ENCODE measurements at places on chromosomes 16 and 17.

- peak; percentile 79 for DNase-seq
These were observed 18.6 kb downstream of the COG7 start for GRCh38 chr16:23434380-23434779.

GRCh38 chr16:49828533-49829267, 27.2 kb downstream of the ZNF423 start:
- DNase-seq, result no peak

DNA sequence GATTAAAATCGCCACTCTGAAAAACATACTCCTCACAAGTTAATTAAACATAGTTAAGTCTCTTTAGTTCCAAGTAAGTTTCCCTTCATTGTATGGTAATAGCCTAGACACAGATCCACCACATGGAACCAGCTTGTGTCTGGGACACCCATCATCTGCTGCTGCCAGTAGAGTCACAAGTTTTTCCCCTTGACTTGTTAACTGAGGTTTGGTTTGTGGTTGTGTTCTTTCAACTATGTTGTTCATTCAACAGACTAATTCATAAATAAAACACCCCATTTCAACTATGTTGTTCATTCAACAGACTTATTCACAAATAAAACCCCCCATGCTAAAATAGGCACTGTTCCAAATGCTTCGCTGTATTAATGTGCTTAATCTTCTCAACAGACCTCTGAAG, 24.4 kb downstream of the YWHAE start:
- DNase-seq, result no peak

DNA sequence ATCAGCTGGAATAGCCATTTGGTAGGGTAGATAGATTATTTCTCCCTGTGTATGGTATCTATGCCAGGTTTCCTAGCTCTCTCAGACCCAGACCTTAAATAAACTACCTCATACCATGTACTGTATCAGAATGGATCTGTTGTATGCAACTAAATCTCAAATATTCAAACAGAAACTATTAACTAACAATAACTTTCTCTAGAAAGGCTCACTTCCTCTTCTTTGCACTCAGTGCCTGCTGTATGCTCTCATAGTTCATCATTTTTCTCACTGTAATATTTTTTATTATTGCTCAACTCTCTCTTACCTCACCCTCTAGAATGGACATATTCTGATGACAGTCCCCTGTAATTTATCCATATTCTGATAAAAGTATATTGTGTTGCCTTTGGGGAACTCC, 182.4 kb downstream of the TOX3 start:
- DNase-seq, result no peak

- no peak for DNase-seq
These were observed 23.9 kb upstream of the FASN start for GRCh38 chr17:82121660-82122629.

DNA sequence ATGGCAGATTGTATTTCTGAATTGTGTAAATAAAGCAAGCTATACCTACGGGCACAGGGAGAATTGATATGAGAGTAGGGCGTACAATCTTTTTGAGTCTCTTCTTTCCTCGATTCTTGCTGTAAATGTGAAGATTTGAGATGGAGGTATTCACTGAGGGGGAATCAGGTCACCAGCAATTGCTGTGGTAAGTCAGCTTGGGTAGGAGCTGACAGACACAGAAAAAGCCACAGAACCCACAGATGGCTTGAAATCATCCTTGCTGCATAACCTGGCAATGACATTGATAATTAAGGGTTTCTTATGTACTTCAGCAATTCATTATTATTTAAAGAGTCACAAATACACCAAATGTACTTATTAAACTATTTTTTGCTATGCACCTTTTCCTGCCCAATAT, 164.2 kb downstream of the CNTNAP4 start:
- peak; percentile 25 for DNase-seq

- peak; percentile 94 for DNase-seq
These were observed 21.4 kb downstream of the QPRT start for GRCh38 chr16:29700253-29700987.

- DNase-seq, result peak; percentile 46
These were observed 168.0 kb downstream of the AHSP start for GRCh38 chr16:31695667-31696066.

DNA sequence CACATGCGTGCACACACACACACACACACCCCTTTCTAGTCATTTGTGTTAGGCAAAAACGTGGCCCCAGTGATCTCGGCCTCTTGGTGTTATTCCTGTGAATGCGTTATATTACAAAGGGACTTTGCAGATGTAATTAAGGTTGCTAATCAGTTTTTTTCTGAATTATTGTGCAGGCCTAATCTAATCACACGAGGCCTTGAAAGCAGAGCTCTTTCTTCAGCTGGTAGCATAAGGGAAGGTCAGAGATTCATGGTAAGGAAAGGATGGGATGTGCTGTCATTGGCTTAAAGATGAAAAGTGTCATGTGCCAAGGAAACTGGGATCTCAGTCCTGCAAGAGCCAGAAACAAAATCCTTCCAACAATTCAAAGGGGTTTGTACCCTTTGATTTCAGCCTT, 113.4 kb upstream of the ELAC2 start:
- DNase-seq, result no peak

GRCh38 chr17:42198897-42199296, 4.6 kb upstream of the GHDC start:
- DNase-seq, result peak; percentile 70

DNA sequence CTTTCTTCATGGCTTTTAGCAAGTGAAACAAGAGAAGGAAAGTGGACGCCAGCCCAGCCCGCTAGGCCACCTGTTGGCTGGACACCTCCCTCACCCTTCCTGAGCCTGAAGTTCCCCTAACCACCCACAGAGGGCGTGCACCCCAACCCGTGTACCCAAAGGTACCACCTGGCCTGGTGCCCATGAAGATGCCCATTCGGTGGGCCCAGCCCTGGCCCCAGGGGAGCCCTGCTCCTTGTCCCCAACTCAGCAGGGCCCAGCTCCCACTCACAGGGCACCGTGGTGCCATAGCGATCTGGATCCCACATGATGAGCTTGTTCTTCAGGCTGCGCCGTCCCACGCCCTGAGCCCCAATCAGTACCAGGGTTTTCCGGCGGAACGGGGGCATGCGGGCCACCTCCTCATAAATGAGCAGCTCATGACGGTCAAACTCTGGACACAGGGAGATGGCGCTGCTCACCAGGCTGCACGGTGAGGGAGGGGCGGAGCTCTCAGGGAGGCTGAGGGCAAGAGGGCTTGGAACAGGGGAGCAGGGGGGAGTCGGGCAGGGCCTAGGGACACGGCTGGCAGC, 26.8 kb downstream of the MPP2 start:
- DNase-seq, result peak; percentile 55

GRCh38 chr17:77096570-77097214, 44.1 kb upstream of the SEC14L1 start:
- DNase-seq, result peak; percentile 63

GRCh38 chr16:26697807-26698206, 368.9 kb upstream of the C16orf82 start:
- DNase-seq, result no peak

DNA sequence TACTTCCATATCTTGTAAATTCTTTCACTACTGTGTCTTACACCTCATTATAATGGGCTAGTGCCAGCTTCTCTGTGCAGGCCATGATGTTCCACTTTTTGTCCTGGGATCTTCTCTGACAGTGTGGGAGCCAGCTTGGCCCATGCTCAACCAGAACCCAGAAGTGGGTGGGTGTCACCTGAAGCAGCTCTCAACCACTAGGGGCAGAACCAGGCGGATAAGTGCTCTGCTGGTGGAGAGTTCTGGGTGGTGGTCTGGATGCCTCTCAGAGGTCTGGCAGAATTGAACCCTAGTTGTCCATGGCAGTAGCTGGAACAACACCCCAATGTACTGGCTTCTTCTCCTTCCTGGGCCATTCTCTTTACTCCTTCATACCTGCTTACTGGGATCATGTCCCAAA, 254.1 kb upstream of the N4BP1 start:
- DNase-seq, result no peak

- DNase-seq, result peak; percentile 15
These were observed 59.2 kb upstream of the GOT2 start for GRCh38 chr16:58793366-58793765.

DNA sequence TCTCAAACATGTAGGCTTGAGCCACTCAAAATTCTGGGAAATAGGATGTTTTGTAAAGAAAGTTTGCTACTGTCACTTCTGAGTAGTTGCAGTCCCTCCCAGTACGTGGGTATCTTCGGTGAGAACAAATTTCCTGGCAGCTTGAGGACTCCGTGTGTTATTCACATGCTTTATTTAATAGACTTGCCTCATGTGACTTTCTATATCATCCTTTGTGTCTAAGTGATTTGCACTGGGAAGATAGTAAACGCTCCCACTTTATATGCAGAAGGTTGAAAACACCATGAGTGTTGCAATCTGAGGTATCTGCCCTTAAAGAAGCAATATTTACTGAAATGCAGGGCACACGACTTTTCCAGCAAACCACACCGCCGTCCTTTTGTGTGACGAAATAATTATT, 643.7 kb downstream of the MAF start:
- DNase-seq, result no peak
